Stimulated activated CD8-positive, alpha-beta memory T cell treated with anti-CD3 and anti-CD28 coated beads, Interleukin-12 subunit alpha, Interleukin-12 subunit beta, amount 100 ng/mL, for 1 hour (primary cell): ENCODE measurements at places on chromosomes 7 and 10.

DNA sequence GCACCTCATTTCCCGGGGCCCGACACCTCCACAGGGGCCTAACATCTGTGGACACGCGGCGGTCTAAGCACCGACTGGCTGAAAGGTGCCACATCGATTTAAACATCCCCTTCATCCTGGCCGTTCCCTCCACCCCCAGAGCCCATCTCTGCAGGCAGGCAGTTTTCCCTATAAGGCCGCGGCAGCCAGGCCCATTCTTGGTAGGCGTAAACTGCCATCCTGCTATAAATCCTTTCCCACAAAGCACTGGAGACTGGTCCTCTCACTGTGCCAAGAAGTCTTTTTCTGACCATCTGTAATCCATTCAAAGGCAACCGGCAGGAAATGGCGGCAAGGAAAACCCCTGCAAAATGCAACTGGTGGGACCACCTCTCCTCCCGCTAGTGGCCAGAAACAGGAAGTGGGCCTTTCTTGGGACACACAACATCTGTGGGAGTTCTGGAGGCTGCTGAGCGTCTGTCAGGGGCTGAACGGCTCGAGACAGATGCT, 22.4 kb downstream of the ATXN7L1 start:
- no peak for DNase-seq

DNA sequence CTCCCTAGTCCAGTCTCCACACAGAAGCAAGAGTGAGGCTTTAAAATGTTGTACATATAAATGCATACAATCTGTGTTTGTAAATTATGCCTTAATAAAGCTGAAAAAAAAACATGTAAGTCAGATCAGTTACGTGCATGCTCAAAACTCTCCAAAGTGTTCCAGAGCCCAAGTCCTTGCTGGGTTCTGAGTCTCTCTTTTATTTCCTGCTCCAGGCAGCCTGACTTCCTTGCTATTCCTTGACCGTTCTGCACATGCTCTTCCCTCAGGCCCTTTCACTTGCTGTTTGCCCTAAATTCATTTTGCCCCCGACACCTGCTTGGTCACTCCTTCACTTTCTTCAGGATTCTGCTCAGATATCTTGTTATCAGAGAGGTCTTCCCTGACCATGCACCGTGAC, 770.1 kb downstream of the PHTF2 start:
- no peak for DNase-seq

DNA sequence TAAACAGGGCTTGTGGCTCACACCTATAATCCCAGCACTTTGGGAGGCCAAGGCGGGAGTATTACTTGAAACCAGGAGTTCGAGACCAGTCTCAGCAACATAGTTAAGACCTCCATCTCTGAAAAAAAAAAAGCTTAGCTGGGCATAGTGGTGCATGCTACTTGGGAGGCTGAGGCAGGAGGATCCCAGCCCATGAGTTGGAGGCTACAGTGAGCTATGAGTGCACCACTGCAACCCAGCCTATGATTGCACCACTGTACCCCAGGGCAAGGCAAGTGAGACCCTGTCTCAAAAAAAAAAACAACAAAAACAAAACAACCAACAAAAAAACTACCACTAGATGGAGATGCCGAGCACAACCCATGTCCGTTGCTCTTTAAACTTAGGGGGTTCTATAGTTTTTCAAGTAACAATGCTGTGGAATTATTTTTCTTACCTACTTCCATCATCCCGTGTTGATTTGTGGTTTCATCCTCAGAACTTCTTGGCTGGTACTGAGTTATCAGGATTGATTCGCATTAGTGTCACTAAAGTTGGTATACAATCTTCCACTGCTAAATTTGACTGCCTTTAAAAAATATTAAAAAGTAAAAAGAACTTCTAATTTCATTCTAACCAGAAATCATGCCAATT, 12.2 kb upstream of the REPIN1 start:
- no peak for DNase-seq

DNA sequence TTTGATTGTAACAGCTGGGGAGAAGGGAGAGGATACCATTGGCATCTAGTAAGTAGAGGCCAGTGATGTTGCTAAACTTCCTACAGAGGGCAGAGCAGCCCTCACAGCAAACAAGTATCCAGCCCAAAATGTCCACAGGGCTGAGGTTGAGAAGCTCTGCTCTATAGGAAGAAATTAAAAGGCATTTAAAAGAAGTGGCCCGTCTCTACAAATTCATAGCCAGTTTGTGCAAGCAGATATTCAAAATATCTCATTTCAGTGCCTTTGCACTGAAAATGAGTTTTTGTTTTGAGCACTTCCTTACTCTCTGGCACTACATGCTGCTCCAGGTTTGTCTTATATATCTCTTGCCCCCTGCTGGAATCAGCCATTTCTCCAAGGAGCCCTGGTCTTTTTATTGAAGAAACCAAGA, 330.0 kb downstream of the BBS9 start:
- DNase-seq: no peak

- no peak for DNase-seq
Measured at GRCh38 chr7:36175886-36176285, 22.8 kb downstream of the EEPD1 start.

- DNase-seq: no peak
Measured at GRCh38 chr7:107622429-107622828, 38.2 kb upstream of the SLC26A4 start.

DNA sequence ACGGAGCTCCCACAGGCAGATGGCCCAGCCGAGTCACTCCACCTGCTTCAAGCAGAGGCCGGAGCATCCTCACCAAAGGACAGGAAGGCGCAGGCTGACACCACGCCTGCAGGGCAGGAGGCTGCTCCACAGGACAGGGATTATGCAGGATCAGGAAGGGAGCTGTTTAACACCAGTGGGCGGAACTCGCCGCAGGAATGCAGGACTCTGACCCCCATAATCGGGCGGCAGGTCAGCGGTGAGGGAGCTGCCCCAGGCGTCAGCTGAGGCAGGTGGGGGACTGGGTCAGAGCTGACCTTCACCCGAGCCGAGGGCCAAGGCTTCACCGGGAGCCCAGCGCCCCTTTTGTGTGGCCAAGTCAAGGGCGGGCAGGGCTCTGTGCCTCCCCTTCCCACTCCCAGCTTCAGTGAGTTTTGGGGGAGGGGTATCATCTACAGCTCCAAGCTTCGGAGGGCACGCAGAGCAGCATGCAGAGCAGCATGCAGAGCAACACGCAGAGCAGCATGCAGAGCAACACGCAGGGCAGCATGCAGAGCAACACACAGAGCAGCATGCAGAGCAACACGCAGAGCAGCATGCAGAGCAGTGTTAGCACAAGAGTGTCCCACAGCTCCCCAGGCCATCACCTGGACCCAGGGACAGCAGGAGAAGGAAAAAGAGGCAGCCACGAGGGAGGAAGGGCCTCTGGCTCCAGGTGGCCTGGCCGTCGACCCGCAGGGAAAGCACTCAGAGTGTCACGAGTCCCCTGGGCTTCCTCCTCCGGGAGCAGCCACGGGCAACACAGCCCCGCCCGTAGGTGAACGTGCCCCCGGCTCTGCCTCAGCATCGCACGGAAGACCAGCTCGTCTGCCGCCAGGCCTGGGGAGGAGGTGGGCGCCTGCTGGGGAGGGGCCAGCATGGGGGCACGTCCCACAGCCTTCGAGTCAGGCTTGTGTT, 151.7 kb upstream of the PPP2R2D start:
- no peak for DNase-seq

DNA sequence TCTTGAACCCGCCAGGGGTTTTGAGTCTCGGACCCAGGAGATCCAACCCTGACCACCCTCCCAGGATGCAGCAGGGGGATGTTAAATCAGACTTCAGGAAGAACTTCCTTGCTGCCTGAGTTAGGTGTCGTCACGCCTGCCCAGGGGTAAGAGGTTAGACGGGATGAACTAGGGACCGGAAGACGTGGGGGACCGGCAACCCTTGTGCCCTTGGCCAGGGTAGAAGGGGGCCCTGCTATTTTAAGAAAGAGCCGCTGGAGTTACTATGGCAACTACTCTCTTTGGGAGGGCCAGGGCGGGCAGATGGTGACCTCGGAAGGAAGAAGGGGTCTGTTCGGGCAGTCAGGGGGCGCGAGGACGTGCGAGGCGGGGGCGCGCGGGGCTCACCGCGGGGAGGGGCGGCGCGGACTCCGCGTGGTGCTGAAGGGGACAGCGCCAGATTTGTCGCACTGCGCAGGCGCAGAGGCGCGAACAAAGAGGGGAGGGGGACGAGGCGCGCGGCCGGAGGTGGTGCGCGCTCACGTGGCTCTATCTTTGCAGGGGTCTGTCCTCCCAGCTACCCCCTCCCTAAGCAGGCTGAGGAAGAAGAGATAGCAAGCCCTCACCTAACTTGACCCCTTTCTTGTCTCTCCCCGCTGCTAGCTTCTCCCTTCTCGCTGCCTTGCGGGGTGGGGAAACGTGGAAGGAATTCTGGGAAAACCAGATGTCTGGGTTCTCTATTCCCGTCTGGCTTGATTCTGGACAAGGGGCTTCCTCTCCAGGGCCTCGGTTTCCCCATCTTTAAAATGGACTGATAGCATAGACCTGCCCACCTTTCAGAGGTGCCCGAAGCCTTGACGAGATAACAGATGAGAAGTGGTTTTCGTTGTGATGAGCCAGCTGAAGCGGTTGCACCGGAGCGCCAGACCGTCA, 940 bp upstream of the PSD start:
- peak; percentile 57 for DNase-seq

DNA sequence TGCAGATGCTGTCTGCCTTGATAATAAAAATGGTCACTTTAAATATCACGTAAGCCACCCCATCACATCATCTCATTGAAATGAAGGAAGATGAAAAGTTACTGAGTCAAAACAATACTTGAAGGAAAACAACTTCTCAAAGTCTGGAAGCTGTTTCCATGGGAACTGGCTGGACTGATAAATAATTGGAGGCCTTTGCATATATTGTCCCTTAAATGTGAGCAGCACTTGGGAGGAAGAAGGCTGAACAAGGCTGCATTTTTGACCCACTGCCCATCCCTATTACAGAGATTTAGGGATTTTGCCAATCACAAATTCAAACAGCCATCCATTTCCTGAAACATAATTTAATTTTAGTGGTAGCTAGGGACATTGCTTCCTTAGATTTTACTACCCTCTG, 18.2 kb upstream of the MAGI2 start:
- no peak for DNase-seq

DNA sequence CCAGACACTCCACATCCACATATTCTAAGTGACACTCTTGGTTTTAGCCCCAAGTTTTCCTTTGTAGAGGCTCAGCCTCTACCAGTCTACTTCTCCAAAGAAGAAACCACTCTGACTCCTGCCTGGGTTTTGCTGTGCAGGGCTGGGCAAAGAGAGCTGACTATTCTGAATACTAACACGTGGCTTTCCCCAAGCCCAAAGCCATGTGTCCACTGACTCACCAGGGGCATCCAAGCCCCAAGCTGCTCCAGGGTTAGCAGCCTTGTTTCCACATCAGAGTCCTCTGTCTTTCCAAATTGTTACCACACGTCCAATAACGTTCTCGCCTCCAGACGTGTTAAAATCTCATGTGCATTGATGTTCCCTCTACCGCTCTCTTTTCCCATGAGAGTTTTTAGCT, 8.7 kb downstream of the GALNTL5 start:
- DNase-seq: no peak

- no peak for DNase-seq
Measured at GRCh38 chr10:52078397-52078937, 235.6 kb upstream of the DKK1 start.

- peak; percentile 42 for DNase-seq
Measured at GRCh38 chr7:54773472-54774399, 14.7 kb upstream of the SEC61G start.

DNA sequence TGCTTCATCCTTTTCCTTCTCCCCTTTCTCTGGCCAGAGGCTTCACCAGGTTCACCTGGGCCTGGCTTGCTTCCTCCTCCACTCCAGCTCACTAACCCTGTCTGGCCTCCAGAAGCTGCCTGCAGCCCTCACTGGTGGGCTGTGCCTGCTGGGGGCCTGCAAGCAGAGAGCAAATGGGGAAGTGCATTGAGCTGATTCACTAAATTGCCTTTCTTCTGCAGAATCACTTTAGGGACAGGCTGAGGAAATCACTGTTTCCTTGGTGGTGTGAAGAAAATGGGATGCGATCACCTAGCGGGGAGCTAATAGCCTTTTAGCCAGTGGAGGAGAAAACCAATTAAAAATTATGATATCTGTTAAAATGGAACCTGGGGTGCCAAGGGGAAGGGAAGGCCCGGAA, 3.0 kb downstream of the RET start:
- no peak for DNase-seq

- DNase-seq: no peak
Measured at GRCh38 chr10:117596706-117597105, 54.2 kb downstream of the EMX2 start.

DNA sequence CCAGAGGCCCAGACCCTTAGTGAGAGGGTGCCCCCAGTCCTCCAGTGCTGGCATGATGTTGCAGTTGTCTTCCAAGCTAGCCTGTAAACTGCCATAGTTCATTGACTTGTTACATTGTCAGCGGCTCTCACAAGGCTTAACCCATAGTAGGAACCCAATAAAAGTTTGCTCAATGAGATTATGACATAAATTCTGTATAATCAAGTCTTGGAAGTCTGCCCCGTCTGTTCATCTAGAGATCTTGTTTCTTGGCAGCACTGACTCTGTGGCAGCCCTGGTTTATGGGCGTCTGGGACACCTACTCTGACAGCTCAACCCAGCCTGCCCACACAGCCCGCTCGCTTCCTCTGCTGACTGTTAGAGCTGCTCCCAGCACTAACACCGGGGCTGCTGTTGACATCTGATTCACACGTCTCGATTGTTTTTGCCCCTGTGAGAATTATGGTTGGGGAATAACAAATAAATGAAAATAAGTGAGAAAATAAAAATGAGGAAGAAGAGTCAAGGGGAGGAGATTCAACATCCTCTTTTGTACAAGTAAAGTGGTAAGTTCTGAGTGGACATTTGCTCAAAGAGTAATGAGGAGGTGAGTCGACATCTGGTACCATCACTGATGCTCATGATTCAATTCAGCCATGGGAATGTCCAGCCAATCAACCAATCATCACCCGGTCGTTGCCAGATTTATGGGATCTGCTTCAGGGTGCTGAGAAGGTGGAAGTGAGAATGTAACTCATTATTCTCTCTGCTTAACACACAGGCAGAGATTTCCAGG, 160.8 kb downstream of the SPAG6 start:
- DNase-seq: peak; percentile 21

DNA sequence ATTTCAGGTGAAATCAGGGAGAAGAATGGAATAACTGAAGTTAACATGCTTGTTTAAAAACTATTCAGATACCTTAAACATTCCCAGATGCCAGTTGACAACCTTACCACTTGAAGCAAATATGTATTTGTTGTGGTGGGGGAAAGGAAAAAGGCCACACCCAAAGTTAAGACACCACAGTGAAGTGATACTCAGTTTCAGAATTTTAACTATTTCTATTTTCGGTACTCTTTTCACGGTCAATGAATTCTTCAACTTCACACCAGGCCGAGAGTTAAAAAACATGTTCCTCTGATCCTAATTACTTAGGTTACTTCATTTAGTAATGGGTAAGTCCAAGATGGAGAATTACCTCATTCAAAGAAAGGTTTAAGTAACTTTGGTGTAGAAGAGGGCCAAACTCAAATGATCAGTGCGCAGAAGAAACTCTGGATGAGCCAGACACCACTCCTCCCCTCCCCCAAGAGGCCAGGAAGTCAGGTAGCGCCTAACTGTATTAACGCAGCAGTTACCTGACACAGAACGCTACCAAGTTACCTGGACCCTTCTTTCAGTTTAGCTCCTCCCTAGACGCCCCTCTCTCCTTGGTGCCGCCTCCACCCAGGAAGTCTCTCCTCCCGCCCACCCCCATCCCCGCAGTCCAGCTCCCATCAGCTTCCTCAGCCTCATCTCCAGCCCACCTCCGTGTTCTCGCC, 700 bp downstream of the MTPN start:
- peak; percentile 13 for DNase-seq
